ENCODE measurements at places on chromosomes 11 and 22.

DNA sequence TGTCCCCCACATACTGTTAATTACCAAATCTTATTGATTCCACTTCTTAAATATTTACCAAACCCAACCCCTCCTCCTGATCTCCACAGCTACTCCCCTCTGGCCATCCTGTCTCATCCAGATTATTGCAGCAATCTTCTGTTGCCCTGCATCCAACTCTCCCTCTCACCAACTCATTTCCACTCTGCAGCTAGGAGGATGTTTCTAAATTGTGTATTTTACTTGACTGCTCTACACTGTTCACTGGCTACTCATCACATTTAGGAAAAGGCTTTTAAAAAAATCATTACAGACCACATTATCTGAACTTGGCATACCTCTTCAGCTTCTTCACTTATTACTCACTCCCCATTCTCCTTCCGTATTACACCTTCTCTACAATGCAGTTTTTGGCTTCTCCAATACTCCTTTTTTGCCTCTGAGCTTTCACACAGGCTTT lies 117.9 kb downstream of the ATG16L2 start:
- DNase-seq: no peak

DNA sequence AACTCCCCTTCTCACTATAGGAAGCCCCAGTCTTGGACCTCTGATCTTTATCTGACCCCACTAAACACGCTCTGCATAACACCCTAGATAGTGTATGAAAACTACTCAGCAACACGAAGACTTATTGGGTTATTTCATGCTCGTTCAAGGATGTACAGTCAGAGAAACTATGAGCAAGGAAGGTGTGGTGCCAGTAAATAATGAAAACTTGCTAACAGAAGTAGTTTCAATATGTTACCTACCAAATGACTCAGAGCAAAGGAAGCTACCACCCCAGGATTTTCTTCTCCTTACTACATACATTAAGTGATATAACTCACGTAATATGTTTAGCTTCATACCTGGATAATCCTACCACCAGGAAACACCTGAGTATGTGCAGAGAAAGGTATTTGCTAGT lies 25.9 kb upstream of the LYVE1 start:
- no peak for DNase-seq

GRCh38 chr22:37141971-37142370 lies 7.7 kb downstream of the IL2RB start:
- no peak for DNase-seq

DNA sequence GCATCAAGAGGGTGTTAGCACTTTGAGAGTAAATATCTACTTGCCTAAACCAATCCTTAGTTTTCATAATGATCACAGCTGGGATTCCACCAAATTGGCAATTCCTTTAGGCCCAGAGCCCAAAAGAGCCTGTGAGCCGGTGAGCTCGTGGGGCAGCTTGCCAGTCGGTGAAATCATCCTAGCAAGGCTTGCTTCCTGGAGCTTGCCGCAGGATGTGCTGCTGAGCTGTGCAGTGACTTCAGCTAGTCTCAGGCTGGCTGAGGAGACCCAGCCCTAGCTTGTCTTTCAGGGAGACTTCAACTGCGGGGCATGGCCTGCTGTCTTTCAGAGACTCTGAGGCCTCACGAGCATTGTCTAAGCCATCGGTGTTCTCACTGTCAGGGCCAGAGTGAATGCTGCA lies 73.6 kb upstream of the SUSD2 start:
- no peak for DNase-seq

- DNase-seq: peak; percentile 69
Measured at GRCh38 chr11:120172054-120172911, 34.4 kb upstream of the TRIM29 start.

Data from activated CD4-positive, alpha-beta T cell treated with anti-CD3 and anti-CD28 coated beads for 48 hours (primary cell).